ENCODE measurements at places on chromosomes 4 and X. TPM values are rescaled to one million over a fixed set of nuclear protein-coding genes. Genes with fewer than 3 reads are reported as not detected.
A peak's percentile ranks its signal among the peaks of the same experiment; 100 is the strongest.

- H3K27me3 ChIP-seq, result no peaks in the 10 kb centered on the region
- H3K27ac ChIP-seq, result no peak overlapping the region
- no peak overlapping the region for H3K4me3 ChIP-seq
- no peaks in the 10 kb centered on the region for H3K36me3 ChIP-seq
- DNase-seq, result no peak
- H3K4me1 ChIP-seq, result no peaks in the 10 kb centered on the region
These were observed 178.0 kb downstream of the GASK1B start for GRCh38 chr4:157994863-157995262.

- peaks cover 6% of the 10 kb centered on the region for H3K4me1 ChIP-seq
- no peaks in the 10 kb centered on the region for H3K36me3 ChIP-seq
- H3K27me3 ChIP-seq, result no peaks in the 10 kb centered on the region
- no peak overlapping the region for H3K4me3 ChIP-seq
- peak overlapping the region; percentile 35 for H3K27ac ChIP-seq
These were observed 265.2 kb upstream of the BOD1L1 start for GRCh38 chr4:13892739-13893105.

DNA sequence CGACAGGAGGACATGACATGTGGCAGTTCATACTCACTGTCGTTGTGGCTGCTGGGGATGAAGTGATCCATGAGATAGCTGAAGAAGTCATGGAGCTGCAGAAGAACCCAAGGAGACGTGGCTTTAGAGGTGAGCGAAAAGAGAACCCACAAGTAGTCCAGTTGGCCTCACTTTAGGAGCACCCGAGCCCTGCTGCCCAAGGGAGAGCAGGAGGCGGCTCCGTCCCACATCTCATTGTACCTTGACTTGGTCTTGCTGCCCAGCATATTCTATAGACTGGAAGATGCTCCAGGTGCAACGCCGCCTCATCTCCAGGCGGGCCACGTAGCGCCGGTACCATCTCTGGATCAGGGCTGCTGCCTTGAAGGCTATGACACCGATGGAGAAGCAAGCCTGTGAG, 10.6 kb downstream of the PPEF2 start:
- no peak for DNase-seq
- H3K27ac ChIP-seq, result no peak overlapping the region
- H3K4me1 ChIP-seq, result no peaks in the 10 kb centered on the region
- no peaks in the 10 kb centered on the region for H3K27me3 ChIP-seq
- H3K4me3 ChIP-seq, result no peak overlapping the region

DNA sequence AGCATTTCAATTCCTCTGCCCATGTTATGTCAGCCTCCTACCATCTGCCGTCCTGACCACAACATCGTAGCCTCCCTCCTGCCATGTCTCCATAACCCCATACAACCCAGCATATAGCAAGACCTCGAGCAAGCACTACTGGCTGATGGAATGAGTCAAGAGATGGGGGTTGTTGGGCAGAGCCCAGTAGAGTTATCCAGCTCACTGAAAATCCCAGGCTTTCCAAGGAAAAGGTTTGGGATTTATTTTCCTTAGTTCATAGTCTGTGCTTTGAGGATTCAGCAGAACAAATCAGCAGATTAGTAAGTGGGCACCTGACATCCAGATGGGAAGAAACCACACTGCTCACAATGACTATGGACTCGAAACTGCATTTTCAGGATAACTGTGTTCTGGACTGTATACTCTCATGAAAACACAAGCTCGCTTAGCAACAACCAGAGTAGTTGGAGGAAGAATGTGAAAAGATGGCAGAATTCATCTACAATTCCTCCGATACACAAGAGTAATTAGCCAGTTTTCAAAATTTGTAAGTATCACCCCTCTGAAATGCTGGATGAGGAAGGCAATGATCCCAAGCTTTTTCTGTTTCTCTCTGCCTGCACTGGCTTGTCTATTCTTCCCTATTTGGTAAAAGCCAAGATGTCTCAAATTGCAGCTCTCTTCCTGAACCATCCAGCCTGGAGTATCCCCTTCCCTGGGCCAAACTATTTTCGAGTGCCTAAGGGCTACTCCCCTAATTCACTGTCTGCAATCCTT, 186.2 kb upstream of the TBL1X start:
- H3K27me3 ChIP-seq, result no peaks in the 10 kb centered on the region
- no peaks in the 10 kb centered on the region for H3K4me1 ChIP-seq
- DNase-seq, result no peak
- H3K36me3 ChIP-seq, result no peaks in the 10 kb centered on the region
- no peak overlapping the region for H3K4me3 ChIP-seq

GRCh38 chr4:137694138-137694537, 161.8 kb upstream of the PCDH18 start:
- no peak overlapping the region for H3K27ac ChIP-seq
- H3K4me1 ChIP-seq, result no peaks in the 10 kb centered on the region
- peak; percentile 22 for DNase-seq
- no peaks in the 10 kb centered on the region for H3K27me3 ChIP-seq

- no peaks in the 10 kb centered on the region for H3K36me3 ChIP-seq
- no peak overlapping the region for H3K4me3 ChIP-seq
- no peaks in the 10 kb centered on the region for H3K27me3 ChIP-seq
- no peak overlapping the region for H3K27ac ChIP-seq
- H3K4me1 ChIP-seq, result no peaks in the 10 kb centered on the region
These were observed 2375.1 kb upstream of the AGA start for GRCh38 chr4:179817317-179817716.

GRCh38 chrX:133325422-133325821, 89.9 kb downstream of the GPC4 start:
- H3K27me3 ChIP-seq, result no peaks in the 10 kb centered on the region
- H3K4me1 ChIP-seq, result no peaks in the 10 kb centered on the region
- no peaks in the 10 kb centered on the region for H3K36me3 ChIP-seq
- H3K4me3 ChIP-seq, result no peak overlapping the region

GRCh38 chr4:85762529-85762871, 287.6 kb downstream of the ARHGAP24 start:
- peak overlapping the region; percentile 42 for H3K27ac ChIP-seq
- no peak for DNase-seq
- H3K36me3 ChIP-seq, result no peaks in the 10 kb centered on the region
- no peak overlapping the region for H3K4me3 ChIP-seq

DNA sequence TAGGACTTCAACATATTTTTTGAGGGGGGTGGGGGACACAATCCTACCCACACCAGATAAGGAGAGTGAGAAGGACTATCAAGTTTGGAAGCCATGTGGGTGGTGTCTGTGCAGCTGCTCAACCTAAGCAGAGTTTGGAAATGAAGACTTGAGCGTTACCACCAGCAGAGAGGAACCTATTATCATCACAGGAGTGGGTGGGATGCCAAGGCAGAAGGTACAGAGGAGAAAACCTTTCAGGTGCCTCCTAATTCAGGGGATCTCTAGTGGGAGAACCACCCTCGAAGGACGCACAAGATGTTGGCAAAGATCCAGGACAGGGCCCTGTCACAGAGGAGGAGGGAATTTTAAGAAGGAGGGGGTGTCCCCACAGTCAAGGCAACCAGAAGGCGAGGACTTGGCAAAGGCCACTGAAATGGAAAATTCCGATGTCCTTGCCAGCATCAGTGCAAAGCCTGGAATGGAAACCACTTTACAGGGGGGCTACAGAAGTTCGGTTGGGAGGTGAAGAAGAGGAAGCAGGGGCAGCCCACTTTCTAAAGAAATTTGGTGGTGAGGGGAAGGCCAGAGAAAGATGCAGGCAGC, 8.4 kb upstream of the GPM6B start:
- H3K27me3 ChIP-seq, result no peaks in the 10 kb centered on the region
- H3K36me3 ChIP-seq, result no peaks in the 10 kb centered on the region
- H3K4me3 ChIP-seq, result no peak overlapping the region
- DNase-seq, result no peak
- no peak overlapping the region for H3K27ac ChIP-seq
- H3K4me1 ChIP-seq, result no peaks in the 10 kb centered on the region

- no peak for DNase-seq
- H3K4me1 ChIP-seq, result peaks cover 24% of the 10 kb centered on the region
- no peaks in the 10 kb centered on the region for H3K27me3 ChIP-seq
- H3K36me3 ChIP-seq, result no peaks in the 10 kb centered on the region
These were observed 157.4 kb downstream of the SPRY1 start for GRCh38 chr4:123553733-123554637.

GRCh38 chr4:156778606-156779005, 193.0 kb downstream of the PDGFC start:
- DNase-seq, result no peak
- no peak overlapping the region for H3K27ac ChIP-seq
- H3K36me3 ChIP-seq, result no peaks in the 10 kb centered on the region
- H3K4me1 ChIP-seq, result peaks cover 4% of the 10 kb centered on the region

DNA sequence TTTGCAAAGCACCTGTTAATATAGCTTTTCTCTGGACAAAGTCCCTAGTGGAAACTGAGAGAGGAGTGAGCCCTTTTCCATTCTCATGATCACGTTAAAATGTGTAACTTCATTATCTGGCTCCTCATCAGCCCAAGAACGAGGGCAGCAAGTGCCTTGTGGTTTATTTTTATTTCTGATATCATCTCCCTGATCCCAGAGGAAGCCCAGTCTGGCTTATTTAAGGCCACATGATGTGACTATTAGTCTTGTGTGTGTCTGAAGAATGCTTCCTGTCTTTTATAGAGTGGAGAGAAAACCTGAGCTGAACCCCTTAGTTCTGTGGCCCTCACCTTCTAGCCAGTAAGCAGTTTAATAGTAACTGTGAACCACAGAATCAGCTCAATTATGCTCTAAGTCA, 67.2 kb downstream of the LHFPL1 start:
- H3K27ac ChIP-seq, result no peak overlapping the region
- H3K4me3 ChIP-seq, result no peak overlapping the region
- no peaks in the 10 kb centered on the region for H3K36me3 ChIP-seq
- no peaks in the 10 kb centered on the region for H3K4me1 ChIP-seq

- H3K27ac ChIP-seq, result no peak overlapping the region
- H3K27me3 ChIP-seq, result no peaks in the 10 kb centered on the region
- DNase-seq, result no peak
- H3K4me3 ChIP-seq, result no peak overlapping the region
- no peaks in the 10 kb centered on the region for H3K36me3 ChIP-seq
These were observed 260.6 kb upstream of the DIAPH2 start for GRCh38 chrX:96424007-96424406.

- no peak for DNase-seq
- no peak overlapping the region for H3K27ac ChIP-seq
- no peak overlapping the region for H3K4me3 ChIP-seq
These were observed 11.2 kb downstream of the LRPAP1 start for GRCh38 chr4:3520796-3521600.

GRCh38 chrX:40094041-40094899, 3.5 kb downstream of the BCOR start:
- no peaks in the 10 kb centered on the region for H3K27me3 ChIP-seq
- peak overlapping the region; percentile 93 for H3K27ac ChIP-seq
- peak overlapping the region; percentile 88 for H3K4me3 ChIP-seq
- peaks cover 17% of the 10 kb centered on the region for H3K4me1 ChIP-seq
- no peaks in the 10 kb centered on the region for H3K36me3 ChIP-seq

DNA sequence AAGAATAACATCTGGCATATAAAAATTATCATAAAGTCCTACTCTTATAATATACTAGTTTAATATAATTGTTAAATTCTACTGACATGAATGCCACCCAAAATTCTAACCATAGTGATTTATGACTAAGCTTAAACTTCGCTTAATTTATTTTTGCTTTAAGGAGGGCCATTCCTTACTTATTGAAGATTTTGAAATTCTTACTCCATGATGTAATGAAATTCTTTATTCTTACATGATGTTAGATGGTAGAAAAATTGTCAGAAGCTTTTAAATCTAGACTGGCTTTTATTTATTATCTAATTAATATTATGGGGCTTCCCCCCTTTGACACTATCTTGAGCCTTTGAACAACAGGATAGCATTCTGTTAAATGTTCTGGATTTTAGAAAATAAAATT, 19.5 kb upstream of the SUPT20HL2 start:
- no peaks in the 10 kb centered on the region for H3K36me3 ChIP-seq
- H3K27me3 ChIP-seq, result no peaks in the 10 kb centered on the region
- no peak for DNase-seq
- H3K27ac ChIP-seq, result no peak overlapping the region
- H3K4me3 ChIP-seq, result no peak overlapping the region

DNA sequence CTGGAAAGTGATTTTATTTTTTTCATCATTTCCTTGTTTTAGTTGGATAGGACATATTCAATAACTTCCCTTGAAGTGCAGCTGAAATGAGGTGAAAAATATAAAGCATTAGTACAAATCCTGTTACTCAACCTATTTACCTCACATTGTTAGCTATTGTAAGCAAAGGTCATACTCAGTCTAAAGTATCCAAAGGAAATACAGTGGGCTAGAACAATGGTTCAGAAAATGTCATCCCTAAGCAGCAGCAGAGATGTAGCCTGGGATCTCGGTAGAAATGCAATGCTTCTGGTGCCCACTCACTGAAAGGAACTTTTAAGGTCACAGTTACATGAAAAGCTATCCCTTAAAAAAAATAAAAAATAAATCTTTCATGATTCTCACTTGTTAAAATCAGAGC, 300.6 kb downstream of the PPP4R3C start:
- no peak overlapping the region for H3K27ac ChIP-seq
- DNase-seq, result no peak
- no peaks in the 10 kb centered on the region for H3K36me3 ChIP-seq
- H3K27me3 ChIP-seq, result no peaks in the 10 kb centered on the region

DNA sequence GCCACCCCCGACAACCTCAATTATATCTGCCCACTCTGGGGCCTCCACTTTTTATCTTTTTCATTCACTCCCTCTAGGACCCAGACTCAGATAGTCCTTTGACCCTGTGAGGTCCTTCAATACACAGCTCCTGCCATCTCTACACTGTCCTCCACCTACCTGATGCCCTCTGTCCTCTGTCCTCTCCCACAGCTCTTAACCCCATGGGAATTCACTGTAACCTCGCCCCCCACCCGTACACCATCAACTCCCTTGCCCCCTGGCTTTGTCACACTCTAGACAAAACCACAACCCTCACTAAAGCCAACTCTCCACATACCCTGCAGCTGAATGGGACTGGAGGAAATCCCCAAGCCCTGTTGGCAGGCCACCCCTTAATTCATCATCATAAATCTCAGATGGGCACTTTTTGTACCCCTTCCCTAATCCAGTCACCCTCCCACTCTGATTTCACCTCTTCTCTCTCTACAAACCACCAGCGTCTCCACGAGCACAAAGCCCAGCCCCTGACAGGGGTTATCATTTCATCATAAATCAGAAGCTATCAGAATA, 52.3 kb upstream of the ENPP6 start:
- no peak overlapping the region for H3K4me3 ChIP-seq
- H3K4me1 ChIP-seq, result no peaks in the 10 kb centered on the region
- DNase-seq, result no peak
- H3K27ac ChIP-seq, result no peak overlapping the region

FOXR2 gene
- total RNA-seq, result not detected

CYBB gene
- total RNA-seq, result 14.0 TPM

ATP8A1 gene
- 21.0 TPM for total RNA-seq

ELOVL6 gene
- total RNA-seq, result 3.1 TPM

ETDC gene
- total RNA-seq, result not detected

IL1RAPL2 gene
- total RNA-seq, result not detected

SPRY1 gene
- total RNA-seq, result 29.2 TPM

SYP gene
- total RNA-seq, result 1.1 TPM

FRG2 gene
- total RNA-seq, result not detected

IL2 gene
- total RNA-seq, result not detected

EXOC1L gene
- total RNA-seq, result not detected

UNC5C gene
- 1.8 TPM for total RNA-seq

FHDC1 gene
- 0.14 TPM for total RNA-seq

PCSK1N gene
- not detected for total RNA-seq

ZMAT1 gene
- total RNA-seq, result 6.9 TPM

RNF128 gene
- total RNA-seq, result 0.26 TPM

CXCL9 gene
- 0.41 TPM for total RNA-seq

RHOXF1 gene
- total RNA-seq, result not detected

GPRASP1 gene
- 6.8 TPM for total RNA-seq

Measured in heart right ventricle (tissue), 16 donors.